ENCODE measurements at places on chromosomes 2 and 18.
A peak's percentile ranks its signal among the peaks of the same experiment; 100 is the strongest.

DNA sequence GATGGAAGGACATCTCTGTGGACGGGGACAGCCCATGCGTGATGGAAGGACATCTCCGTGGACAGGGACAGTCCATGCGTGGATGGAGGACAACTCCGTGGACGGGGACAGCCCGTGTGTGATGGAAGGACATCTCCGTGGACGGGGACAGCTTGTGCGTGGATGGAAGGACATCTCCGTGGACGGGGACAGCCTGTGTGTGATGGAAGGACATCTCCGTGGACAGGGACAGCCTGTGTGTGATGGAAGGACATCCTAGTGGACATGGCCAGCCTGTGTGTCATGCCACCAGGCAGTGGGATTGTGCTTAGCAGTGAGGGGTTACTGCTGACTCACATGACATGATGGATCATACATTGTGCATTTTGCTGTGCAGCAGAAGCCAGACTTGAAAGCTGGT is 30.0 kb upstream of the NFATC1 start:
- DNase-seq, result no peak

GRCh38 chr2:65383541-65384488 is 48.6 kb downstream of the SPRED2 start:
- peak; percentile 42 for DNase-seq

GRCh38 chr2:230135130-230135525 is 66.4 kb upstream of the SLC16A14 start:
- no peak for DNase-seq

GRCh38 chr2:58035352-58035751 is 11.3 kb upstream of the VRK2 start:
- DNase-seq, result no peak

- DNase-seq, result no peak
These were observed 61.0 kb upstream of the SERPINE2 start for GRCh38 chr2:224099861-224100643.

DNA sequence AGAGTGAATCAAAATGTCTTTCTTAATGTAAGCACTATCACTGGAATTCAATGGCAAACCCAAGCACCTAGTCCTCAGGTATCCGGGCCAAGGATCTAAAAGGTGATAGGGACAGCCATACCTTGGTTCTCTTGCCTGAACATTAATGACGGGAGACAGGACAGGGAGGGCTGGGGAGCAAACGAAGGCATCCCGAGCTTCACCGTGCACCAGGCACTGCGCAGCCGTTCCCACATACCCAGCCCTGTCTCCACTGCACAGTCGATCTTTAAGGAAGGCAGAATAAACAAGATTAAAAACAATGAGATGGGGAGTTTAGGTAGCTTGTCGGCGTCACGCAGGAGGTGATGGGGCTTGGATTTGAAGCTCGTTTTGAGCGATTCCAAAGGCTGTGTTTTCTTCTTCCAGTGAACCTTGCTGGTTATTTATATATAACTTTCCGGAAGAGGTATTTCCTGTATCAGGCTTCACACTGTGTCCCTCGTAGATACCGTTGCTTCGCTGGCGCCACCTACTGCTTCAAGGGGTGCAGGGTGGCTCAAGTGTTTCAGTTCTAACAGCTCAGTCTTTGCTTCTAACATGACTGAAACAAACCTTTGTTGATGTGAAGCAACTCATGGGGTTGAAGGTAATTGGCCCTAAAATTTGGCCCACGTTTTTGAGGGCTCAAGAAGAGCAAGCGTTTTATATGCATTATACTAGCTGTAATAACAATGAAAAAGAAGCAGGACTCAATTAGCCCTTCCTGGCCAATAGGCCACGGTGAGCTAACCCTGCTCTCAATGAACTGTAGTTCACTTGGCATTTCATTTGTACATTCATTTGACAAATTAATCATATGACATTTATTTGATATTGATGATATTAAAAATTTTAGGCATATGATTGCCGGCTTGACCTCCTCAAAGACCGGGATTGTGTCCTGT is 77.4 kb downstream of the DCDC2C start:
- DNase-seq, result peak; percentile 40

GRCh38 chr2:240451108-240451611 is 15.7 kb downstream of the GPC1 start:
- DNase-seq, result no peak

DNA sequence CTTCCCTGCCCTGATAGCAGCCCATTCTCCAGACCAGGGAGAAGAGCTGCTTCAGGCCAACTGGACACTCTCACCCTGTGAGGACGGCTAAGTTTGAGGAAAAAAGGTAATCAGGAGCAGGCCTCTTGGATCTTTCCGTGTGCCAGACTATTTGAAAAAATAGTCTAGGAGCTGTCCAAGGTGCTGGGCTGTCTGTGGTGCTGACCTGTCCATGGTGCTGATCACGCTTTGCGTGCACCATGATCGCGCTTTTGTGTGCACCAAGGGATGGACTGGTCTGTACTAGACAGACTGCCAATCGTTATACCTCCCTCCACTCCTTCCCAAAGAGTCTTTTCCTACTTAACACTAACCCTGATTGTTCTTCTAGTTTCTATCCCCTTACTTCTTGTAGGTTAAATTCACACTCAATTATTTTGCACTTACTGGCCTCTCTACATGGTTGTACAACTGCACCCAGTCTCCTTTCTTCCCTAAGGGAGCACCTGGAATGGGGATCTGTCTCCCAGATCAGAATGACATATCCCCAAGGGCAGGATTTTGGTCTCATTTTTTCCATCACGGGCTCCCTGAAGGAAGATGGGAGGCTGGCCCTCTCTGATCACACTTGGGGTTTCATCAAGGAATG is 295.4 kb downstream of the CELF4 start:
- DNase-seq, result peak; percentile 67

- no peak for DNase-seq
These were observed 6.6 kb downstream of the NR4A2 start for GRCh38 chr2:156325688-156326525.

- no peak for DNase-seq
These were observed 80.4 kb downstream of the EPB41L3 start for GRCh38 chr18:5463390-5463789.

DNA sequence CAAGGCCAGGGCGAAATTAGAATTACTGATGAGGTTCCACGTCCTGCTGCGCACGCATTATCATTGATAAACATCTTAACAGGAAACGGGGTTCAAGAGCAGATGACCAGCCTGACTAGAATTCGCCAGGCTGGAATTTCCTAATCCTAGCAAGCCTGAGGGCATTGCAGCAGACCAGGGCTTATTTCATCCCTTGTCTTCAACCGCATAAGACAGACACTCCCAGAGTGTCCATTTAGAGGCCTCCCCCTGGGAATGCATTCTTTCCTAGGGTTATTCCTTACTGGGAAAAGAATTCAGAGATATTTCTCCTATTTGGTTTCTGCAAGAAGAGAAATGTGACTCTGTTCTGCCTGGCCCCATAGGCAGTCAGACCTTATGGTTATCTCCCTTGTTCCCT is 486.8 kb downstream of the DPP10 start:
- no peak for DNase-seq

DNA sequence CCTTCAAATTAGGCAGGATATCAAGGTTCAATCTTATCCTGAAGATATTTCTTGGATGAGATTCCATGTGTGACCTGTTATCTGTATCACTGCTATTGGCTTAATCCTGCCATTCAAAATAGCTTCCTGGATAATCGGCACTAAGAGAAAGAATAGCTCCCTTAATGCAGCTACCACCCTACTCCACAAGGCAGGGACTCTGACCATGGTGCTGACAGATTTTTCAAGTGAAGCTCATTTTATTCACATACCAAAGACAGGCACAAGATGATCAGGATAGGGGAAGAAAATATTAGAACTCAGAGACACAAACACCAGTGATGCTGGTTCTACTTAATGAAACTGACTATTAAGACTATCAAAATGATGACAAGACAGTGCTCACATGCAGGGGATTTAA is 74.9 kb downstream of the ORC4 start:
- DNase-seq, result no peak

- DNase-seq, result no peak
These were observed 3.6 kb downstream of the ACTR1B start for GRCh38 chr2:97660044-97660774.

GRCh38 chr18:67199993-67200617 is 316.4 kb downstream of the DSEL start:
- no peak for DNase-seq

DNA sequence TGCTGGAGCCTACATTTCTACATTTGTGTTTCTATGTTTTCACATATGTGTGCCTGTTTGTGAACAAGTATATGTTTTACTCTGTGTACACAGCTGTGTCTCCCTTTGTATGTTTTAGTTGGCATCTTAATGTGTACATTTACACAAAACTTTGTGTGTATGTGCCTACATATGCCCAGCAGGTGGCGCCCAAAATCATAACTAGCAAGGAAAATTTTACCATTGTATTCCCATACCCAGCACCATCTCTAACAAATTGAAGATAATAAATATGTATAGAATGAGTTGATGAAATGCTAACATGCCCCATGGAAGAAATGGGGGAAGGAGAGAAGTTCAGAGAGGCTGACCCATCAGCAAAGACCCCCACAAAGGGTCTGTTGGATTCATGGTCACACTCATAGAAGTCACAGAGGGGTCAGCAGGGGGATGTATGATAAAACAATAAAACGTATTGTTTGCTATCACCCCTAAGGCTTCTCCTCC is 48.1 kb downstream of the PKDCC start:
- peak; percentile 43 for DNase-seq

DNA sequence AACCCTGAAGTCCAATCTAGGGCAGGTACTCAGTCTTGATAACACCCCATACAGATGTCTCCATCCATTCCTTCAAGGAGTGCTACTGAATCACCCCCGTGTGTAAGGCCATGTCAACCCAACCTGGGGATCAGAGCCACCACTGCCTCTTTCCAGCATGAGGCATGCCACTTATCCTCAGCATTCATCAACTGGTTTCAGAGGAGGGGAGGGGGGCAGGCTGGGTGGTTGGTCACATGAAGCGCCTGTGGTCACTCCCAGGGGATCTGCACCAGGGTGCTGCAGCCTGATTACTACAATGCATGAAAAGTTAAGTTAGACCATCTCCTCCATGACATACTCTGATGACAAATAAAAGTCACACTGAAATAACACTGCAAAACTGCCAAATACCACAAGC is 65.0 kb downstream of the UXS1 start:
- DNase-seq, result no peak

- DNase-seq, result no peak
These were observed 31.6 kb upstream of the GMCL1 start for GRCh38 chr2:69797836-69798289.

DNA sequence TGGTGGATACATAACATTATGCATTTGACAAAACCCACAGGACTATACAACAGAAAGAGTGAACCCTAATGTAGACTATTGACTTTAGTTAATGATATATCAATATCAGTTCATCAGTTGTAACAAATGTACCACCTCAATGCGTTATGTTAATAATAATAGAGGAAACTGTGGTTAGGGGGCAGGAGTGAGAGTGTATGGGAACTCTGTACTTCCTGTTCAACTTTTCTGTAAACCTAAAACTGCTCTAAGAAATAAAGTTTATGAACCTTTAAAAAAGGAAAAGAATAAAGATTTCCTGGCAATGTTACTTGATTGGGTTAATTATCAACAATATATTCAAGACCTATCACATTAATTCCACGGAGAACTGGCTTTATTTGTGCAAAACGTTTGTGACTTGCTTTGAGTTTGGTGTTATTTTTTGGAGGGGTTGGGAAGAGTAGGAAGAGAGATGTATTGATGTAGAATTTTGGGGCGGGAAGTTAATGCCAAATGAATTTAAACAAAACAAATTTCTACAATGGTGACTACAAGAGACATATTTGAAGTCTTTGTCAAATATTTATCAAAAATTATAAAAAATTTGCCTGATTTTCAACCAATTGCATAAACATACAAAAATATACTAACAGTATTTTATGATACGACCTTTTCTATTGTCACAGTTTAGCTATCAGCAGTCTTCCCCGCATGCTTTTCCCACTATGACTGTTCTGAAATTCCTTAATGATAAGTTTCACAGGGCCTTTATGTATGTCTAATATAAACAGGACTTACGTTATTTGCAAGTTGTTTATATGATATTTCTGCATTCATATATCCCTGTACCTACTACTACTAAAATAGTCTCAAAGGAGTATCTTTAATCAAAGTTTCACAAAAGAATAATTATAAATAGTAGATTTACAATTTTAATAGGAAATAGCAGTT is 2.1 kb upstream of the RTN4 start:
- no peak for DNase-seq

DNA sequence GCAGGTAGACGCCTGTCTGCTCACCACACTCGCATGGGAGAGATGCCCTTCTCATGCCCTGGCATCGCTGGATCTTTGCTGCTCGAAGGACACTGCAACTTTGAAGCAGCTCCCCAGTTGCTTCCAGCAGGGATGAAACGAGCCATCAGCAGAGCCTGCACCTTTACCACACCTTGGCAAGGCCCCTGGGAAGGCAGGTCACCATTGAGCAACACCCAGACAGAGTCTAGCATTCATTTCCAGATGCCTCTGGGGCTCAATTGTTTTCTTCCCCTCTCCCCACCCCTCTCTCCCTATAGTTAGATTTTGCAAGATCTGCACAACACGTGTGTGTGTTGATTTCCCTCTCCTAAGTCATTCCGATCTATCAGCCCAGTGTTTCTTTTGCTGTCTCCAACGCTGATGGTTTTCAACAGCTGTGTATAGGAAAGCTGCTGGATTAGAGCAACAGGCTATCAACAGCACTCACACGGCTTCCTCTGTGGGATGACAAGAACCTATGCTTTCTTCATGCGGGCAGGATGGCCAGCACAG is 25.6 kb upstream of the INHBB start:
- DNase-seq, result no peak

GRCh38 chr2:10283106-10284062 is 19.3 kb upstream of the HPCAL1 start:
- DNase-seq, result peak; percentile 82

GRCh38 chr18:28963481-28963880 is 786.6 kb upstream of the CDH2 start:
- DNase-seq, result no peak

DNA sequence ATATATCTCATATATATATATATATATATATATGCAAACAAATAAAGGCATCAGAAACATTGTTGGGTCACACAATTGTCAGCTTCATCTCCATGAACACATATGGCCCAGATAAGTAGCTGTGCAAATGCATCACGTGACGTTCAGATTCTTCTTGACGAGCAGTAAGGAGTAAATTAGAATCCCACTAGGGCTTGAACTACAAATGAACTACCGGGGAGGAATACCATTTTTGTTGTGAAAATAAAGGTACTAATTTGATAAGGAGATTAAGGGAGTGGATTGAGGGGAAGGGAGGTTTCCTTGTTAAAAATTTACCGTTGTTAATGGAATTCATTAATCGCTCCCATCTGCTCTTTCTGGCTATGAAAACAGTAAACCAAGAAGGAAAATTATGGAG is 186.5 kb upstream of the COPS8 start:
- no peak for DNase-seq

GRCh38 chr18:12819322-12819721 is 64.7 kb downstream of the PTPN2 start:
- no peak for DNase-seq
